ENCODE measurements at places on chromosomes 2 and 18. TPM values are rescaled to one million over a fixed set of nuclear protein-coding genes. Genes with fewer than 3 reads are reported as not detected.

Gene NEB
- 1.9 TPM for total RNA-seq

Gene MYO5B
- total RNA-seq: 23.8 TPM

GRCh38 chr2:114082731-114083433 is 193.0 kb downstream of the ACTR3 start:
- no peak for DNase-seq

DNA sequence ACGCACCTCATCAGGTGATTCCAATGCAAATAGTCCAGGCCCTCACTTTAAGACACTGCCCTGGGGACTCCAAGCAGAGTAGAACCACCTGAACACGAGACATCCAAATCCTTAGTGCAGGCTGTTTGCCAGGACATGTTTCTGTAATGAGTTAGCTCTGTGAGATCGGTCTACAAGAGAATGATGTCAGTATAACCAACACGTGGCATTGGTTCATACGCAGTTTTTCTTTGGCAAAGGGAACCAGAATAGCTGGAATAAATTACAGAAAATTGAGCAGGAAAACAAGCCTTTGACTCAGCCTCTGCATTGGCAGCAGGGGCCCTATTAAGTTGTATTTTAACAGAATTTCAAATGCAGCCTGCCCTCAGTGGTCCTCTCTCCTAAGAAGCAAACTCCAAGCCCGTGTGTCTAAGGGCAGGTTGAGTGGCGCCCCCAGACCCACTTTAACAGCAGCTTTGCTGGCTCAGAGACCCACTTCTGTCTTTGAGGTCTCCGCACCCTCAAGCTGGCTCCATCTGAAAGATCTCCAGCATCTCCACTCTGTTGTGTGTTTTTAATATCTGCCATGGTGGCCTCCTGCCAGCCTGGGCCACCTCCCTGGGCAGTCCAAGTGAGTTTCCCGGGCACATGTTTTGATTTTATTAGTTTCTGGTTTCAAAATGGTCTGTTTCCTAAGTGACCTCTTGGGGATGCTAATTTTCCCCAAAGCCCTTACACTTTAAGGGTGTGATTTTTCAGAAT is 61.3 kb downstream of the ALPK2 start:
- DNase-seq: no peak

DNA sequence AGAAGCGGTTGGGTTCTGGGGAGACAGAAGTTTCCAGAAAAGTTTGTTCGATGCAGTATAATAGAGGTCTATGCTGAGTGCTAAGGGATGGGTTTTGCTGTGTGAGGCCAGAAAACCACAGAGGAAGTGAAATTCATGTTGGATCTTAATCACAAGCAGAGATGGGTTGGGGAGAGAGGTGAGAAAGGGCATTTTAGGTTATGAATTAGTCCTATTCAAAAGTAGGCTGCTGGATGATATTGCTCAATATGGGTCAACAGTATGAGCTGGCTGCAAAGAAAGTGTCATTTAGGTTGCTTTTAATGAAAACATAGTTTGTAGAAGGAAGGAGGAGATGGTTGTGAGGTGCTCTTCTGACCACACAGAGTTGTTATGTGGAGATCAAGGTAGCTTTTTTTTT is 118.8 kb upstream of the LHCGR start:
- DNase-seq: no peak

- no peak for DNase-seq
Measured at GRCh38 chr2:193276988-193277387, 1082.3 kb upstream of the TMEFF2 start.

GRCh38 chr2:77322431-77322830 is 199.7 kb downstream of the LRRTM4 start:
- DNase-seq: no peak

Measured in left lung (tissue), 14 donors.